Stimulated activated CD8-positive, alpha-beta memory T cell treated with anti-CD3 and anti-CD28 coated beads, Interleukin-4, amount 100 ng/mL, for 1 hour (primary cell): ENCODE measurements at places on chromosomes 7 and 10.

DNA sequence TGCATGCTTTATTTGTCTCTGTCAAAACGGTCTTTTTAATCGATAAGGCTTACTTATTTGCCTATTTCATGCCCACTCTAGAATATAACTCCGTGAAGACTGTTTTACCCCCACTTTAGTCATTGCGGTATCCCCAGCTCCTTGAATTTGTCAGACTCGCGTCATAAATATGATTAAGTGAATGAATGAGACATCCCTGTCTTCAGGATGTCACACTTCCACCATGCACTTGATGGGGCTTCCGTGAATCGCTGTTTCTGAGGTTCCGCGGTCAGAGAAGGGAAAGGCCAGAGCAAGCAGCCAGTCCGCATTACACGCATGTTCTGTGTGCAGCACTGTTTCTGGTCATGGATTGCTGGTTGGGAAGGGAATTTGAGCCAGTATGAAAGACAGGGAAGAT lies 138.8 kb downstream of the CELF2 start:
- DNase-seq: no peak

- no peak for DNase-seq
Measured at GRCh38 chr7:46386428-46387399, 465.6 kb upstream of the IGFBP3 start.

DNA sequence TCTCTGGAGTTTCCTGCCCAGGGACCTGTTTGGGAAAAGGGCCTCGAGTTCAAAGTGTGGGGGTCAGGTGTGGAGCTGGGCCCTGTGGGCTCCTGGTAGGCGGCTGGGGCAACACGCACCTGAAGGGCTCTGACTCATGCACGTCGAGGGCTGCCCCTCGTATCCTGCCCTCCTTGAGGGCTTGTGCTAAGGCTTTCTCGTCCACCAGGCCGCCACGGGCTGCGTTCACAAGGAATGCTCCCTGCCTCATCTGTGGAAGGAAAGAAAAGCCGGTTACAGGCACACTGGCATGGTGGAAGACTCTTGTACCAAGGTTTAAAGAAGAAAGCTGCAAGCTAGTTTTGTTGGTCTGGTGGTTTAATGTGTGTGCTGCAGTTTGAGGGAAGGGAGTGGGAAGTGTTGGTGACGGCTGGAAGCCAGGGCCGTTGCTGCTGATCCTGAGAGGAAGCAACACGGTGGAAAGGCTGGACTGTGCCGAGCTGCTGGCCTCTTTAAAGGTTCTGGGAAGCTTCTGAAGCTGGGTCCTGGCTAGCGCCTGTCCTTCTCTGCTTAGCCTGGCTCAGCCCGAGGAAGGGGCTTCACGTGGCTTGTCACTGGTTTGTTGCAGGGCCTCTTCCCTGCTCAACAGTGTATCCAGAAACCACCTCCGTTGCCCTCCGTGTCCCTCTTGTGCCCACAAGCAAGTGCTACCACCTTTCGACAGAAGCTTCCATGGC lies 52.0 kb downstream of the ZRANB1 start:
- no peak for DNase-seq

DNA sequence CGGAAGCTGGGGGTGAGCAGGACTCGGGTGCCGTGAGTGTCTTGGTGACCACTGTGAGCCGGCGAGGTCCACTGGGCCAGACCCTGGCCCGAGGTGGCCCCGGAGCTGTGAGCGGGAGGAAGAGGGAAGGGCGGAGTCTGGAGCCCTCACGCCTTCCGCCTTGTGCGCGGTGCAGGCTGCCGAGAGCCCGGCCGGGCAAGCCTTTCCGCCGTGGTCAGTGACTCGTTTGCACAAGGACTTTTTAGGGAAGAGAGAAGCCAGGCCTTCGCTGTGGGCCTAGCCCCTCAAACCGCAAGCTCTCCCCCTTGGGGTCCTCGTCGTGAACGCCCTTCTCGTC lies 40.9 kb upstream of the ZNF32 start:
- DNase-seq: no peak

DNA sequence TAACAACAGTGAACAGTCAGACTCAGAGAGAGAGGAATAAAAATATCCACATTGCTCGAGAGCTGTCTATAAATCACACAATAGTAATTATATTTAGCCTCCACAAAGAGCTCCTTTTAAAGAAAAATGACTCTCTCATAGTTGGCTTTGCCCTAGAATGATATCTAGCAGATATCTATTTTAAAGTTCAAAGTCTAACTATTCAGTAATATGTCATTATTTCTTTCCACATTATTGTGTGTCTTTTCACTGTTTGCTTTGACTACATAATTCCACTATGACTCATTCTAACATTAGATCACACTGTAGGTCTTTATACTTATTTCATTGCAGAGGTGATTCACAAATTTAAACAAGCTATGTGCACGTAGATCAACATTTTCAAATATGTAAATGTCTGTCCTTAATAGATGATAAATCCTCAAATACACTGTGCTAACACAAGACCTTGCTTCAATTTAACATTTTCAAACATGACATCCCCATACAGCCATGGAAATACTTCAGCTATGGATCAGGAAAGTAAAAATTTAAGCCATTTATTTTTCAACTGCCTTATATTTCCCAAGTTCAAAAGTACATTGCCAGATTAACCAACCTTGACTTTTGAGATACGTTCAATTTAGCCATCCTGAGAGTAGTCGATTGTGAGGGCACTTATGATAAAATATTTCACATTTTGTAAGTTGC lies 99.9 kb upstream of the AKR1E2 start:
- no peak for DNase-seq
